ENCODE measurements at places on chromosomes 11 and 22.

DNA sequence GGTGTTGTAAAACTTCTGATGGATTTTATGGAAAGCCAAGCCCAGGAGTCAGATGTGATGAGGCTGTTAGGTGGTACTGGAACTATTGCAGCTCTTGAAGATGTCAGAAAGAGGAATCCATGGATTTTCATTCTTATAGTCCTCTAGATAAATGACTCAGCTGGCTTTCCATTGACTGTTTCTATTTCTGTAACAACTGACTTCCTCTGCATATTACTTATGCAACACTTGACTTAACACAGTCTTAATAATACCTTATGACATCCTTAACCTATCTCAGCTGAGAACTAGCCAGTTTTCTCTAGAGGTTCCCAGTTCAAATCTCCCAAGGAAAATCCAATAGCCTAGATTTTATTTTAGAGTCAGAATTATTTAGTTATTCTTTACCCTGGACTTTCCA lies 263.8 kb downstream of the LUZP2 start:
- no peak for DNase-seq

DNA sequence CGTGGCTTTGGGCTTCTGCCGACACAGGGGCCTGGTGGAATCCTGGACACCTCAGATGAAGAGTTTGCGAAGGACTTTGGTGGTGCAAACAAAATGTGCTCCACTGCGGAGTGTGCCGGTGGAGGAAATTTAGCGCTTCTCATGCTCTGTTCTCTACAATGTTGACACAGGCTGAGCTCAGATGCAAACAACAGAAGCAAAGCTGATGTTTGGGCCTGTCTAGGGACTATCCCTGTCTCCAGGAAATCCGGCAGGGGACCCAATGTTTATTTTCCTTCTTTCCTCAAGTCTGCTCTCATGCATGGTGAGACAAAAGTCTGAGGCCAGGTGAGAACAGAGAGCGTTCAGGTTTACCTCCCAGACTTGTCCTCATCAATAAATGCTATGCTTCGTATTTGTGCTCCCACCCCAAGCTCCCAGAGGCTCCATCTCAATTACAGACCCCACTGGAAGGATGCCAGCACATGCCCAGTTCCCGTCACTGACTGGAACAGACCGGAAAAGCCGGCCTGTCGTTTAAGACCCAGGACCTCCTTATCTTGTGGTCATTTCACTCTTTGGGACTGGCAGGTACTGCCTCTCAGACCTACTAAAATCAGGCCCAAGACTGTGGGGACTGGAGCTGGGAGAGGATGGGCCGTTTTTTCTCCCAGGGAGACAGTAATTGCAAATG lies 105.7 kb upstream of the B3GAT1 start:
- no peak for DNase-seq

DNA sequence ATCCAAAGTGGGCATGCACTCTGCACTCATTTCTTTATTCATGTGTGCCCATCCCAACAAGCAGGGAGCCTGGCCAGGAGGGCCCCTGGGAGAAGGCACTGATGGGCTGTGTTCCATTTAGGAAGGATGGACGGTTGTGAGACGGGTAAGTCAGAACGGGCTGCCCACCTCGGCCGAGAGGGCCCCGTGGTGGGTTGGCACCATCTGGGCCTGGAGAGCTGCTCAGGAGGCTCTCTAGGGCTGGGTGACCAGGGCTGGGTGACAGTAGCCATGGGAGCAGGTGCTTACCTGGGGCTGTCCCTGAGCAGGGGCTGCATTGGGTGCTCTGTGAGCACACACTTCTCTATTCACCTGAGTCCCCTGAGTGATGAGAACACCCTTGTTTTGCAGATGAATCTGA lies 129.3 kb upstream of the B3GAT1 start:
- DNase-seq, result no peak

DNA sequence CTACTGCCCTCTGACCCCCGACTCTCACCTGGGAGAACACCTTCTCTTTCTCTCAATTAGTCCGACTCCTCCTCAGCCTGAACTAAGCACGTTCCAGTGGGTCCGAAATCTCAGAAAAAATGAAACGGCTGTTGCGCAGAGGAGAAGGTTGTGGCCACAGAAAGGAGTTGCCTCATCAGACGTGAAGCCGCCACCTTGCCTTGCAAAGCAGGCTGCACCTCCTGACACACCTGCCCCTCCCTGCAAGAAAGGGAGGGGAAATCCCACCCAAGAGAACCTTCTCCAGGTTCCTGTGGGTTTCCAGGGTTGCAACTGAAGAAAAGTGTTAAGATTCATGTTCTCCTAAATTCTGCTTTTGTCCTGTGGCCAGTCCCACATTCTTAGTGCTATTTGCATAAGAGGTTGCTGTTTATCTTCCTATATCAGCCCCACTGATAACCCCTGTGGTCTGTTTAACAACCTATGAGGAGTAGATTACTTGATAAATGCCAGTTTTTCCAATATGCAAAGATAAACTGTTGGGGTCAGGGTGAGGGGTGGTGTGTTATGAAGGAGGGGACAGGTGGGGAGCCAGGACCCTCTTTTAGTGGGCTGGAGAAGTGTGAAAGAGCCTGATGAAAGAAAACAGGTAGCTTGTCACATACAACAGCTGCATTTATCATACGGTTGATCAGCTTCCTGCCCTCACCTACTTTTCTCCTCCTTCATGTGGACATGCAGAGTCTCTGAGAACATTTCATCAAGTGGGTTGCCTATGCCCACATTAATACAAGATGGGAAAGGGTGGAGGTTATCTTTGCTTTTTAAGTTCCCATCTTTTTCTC lies 18.2 kb downstream of the ZBTB16 start:
- no peak for DNase-seq

GRCh38 chr11:70220920-70221319 lies 17.8 kb downstream of the FADD start:
- no peak for DNase-seq

DNA sequence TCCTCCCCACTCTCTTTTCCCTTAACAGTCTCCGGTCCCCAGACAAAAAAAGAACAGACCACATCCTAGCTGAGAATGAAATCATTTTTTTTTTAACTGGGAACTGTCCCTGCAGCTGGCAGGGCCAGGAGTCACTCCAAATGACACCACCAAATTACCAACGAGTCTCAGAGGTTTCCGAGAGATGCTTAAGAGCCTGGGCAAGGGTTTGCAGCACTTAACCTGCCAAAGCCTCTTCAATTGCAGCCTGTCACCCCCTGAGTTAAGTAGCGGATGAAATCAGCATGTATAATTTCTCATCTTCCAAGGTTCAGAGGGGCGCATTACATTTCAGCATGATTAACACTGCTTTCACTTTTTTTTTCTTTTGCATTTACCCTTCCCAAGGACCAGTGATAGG lies 71.8 kb downstream of the TENM4 start:
- no peak for DNase-seq

- DNase-seq, result no peak
Observed at GRCh38 chr11:76302996-76303395, 77.9 kb downstream of the THAP12 start.

- DNase-seq, result no peak
Observed at GRCh38 chr11:31617246-31617645, 107.7 kb downstream of the ELP4 start.

Measured in Calu3 (cell line).